ENCODE measurements at places on chromosomes 4 and X.

GRCh38 chrX:133550665-133551485 is 135.6 kb upstream of the GPC4 start:
- DNase-seq: no peak

GRCh38 chrX:17767734-17768133 is 30.4 kb downstream of the SCML1 start:
- DNase-seq: no peak

DNA sequence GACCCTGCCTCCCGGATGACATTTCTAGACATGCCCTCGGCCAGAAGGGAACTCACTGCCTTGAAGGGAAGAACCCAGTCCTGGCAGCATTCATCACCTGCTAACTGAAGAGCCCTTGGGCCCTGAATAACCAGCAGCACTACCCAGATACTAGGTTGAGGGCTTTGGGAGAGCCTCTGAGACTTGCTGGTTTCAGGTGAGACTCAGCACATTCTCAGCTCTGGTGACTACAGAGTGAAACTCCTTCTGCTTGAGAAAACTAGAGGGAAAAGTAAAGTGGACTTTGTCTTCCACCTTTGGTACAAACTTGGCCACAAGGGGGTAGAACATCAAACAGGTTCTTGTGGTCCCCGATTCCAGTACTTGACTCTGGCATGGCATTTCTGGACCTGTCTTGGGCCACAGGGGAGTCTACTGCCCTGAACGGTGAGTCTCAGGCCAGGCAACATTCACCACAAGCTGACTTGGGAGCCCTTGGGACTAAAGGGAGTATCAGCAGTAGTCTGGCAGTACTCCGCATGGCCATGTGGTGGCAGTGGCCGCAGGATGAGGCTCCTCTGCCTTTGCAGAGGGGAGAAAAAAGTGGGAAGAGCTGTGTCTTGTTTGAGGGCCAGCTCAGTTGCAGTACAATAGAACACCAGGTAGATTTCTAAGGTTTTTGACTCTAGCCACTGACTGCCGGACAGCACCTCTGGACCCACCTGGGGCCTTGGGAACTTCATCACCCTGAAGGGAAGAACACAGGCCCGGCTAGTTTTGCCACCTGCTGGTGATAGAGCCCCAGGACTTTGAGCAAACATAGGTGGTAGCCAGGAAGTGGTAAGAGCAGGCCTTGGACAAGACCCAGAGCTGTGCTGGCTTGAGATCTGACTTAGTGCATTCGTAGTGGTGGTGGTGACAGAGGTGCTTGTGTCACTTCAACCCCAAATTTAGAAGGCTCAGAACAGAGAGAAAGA is 414.8 kb downstream of the OPHN1 start:
- DNase-seq: no peak

GRCh38 chr4:53748328-53748772 is 157.1 kb upstream of the LNX1 start:
- no peak for DNase-seq

DNA sequence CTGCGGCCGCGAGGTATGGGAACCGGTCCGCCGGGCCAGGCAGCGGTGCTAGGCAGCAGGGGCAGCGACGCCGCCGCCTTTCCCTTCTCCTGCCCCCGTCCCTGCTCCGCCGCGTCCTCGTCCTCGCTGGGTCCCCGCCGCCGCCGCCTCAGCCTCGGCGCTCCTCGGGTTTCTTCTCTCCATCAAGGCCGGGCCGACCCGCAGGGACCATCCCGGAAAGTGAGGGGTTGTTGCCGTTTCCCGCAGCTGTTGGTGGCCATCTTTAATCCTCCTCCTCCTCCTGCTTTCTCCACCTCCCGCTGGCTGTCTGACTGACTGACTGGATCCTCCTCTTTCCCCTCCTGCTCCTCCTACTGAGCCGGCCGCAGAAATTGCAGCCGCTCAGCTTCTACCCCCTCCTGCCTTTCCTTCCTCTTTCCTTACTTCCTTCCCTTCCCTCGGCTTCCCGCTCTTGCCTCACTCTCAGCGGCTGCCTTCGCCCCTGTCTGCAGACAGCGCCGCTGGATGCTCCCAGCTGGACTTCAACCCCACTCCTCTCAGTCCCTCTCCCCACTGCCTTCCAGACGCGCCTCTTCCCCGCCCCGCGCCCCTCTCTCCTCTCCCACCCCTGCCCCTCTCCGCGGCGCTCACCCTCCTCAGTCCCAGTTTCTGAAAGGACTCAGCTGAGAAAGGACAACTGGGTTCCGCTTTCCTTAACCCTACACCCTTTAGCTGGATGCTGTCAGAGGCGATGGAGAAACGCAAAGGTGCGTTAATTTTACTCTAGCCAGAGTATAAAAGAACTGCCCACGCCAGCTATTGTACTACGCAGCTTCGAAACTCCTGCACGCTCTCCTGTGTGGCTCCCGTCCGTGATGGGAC is at the start of gene WDFY3:
WDFY3 (minus strand) TSS at position 309 of the 861 bp plus-strand sequence. CDS start 106,099 bp downstream, outside the sequence.
- DNase-seq: peak; percentile 58

GRCh38 chr4:5988086-5988845 is 30.0 kb downstream of the C4orf50 start:
- DNase-seq: peak; percentile 20

GRCh38 chr4:167084321-167084720 is 150.0 kb downstream of the SPOCK3 start:
- no peak for DNase-seq

- no peak for DNase-seq
Measured at GRCh38 chrX:34809096-34809495, 133.5 kb upstream of the FAM47B start.

GRCh38 chr4:129176864-129177263 is 80.9 kb downstream of the C4orf33 start:
- no peak for DNase-seq

GRCh38 chr4:92074839-92075238 is 228.9 kb upstream of the GRID2 start:
- no peak for DNase-seq

DNA sequence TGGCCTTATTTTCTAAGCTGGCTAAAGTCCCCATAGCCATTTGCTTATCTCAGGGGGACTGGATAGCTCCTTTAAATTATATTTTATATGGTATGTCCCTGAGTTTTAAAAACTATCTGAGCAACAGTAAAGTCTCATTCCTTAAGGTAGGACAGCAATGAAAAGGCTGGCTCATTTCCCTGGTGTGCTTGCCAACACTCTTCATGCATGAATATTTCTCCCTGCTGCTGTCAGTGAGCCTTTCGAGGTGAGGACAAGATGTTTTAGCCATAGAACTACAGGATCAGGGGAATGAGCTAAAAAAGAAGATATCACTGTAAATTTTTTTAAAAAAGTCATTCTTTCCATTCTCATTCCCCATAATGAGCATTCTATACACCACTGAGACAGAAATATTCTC is 427.3 kb upstream of the FAM241A start:
- DNase-seq: no peak

- no peak for DNase-seq
Measured at GRCh38 chr4:145186729-145187128, 6.3 kb upstream of the OTUD4 start.

GRCh38 chr4:96052827-96053226 is 212.9 kb downstream of the PDHA2 start:
- no peak for DNase-seq

DNA sequence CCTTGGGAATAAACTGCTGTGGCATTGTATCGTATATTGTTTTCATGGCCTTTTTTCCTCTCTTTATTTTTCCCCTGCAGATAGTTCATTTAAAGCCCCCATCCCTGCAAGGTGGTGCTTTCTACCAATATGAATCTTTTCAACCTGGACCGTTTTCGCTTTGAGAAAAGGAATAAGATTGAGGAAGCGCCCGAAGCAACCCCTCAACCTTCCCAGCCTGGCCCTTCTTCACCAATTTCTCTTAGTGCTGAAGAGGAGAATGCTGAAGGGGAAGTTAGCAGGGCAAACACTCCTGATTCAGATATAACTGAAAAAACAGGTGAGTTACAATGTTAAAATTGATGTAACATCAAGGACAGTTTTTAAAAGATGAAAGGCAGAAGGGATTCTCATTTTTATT is 601 bp downstream of the SMARCAD1 start:
- no peak for DNase-seq

DNA sequence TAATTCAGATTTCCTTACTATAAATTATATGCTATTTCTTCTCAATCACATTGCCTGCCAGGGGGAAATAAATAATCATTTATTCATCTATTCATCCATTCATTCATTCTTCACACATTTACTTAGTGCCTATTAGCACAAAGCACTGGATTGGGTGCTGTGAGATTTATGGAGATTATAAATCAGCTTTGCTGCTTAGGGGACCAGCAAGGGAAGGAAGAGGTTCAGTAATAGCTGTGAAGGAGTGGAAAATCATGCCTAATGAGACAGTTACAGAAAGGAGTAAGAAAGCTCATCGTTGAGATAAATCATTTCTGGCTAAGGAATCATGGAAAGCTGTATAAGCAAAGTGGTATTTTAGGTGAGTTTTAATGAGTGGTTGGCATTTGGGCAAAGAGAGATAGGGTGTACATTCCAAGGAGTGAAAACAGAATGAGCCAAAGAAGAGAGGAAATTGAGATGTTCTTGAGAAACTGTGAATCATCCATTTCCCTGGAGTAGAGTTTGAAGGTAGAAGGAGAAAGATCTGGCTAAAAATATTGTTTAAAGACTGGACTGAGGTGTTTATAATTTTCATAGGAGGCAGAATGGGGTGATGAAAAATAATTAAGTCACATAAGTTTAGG is 9.6 kb downstream of the ARSJ start:
- DNase-seq: no peak

GRCh38 chr4:184399512-184399908 is 74.8 kb downstream of the IRF2 start:
- no peak for DNase-seq

DNA sequence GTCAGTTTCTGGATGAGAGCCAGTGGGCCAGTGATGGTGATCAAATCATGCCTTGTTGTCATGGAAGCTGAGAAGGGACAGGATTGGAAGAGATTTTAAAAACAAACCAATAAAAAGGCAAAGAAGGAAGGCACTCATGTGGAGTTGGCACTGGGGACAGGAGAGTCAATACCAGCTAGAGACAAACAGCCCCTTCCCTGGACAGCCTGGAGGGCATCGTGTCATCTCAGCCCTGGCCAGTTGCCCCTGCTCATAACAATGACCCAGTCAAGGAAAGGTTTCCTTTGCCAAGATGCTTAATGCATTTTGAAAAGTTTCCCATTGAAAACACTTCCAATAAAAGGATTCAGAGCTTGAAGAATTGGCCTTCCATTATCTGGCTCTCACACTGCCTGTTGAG is 55.5 kb downstream of the SCML1 start:
- no peak for DNase-seq

GRCh38 chr4:126265888-126266287 is 951.1 kb downstream of the FAT4 start:
- DNase-seq: no peak

DNA sequence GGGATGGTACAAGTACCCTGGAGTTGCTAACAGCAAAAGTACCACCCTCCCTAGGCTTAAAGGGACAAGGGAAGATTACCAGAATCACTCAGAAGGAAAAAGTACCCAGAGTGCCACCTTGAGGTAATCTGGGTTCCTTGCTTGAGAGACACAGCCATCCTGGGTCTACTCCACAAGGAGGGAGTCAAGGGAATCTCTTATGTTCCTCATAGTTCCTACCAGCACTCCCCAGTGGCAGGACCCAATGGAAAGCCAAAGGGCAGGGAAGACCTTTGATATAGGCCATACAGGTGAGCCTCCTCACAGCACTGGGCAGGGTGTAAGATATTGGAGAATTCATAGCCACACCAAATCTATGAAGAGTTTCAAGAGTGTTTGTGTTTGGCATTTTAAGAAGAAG is 5.7 kb downstream of the IL2 start:
- DNase-seq: no peak

DNA sequence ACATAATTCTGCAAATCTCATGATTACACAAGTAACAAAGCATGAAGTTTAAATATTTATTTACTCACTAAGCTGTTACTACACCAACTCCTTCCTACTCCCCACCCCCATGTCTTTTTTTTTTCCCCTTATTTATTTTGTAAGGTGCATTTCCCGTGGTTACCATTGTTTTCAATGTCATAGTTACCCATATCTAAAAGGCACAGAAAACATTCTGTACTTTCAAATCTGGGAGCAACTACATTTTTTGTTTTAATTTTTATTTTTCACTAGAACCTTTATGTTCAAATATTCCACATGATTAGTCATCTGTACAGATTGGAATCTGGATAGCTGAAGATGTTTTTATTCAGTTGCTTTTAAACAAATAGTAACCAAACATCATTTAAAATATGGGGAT is 62.8 kb downstream of the PPP3CA start:
- DNase-seq: no peak

DNA sequence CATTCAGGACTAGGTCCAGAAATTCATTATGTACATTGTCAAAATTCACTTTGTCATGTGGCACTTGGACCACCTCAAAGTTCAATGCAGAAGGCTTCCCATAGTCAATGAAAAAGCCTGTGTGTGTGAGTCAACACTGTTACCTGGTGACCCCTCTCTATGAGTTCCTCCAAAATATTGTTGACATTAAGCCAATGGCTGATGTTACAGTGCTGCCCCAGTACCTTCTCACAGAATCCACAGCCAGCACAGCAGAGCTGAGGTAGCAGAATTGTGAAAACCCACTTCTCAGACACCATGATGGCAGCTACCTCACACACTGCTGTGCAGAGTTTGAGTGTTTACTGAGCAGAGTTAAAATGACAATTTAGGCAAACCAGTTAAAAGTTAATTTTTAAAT is 22.4 kb upstream of the UGT2B4 start:
- DNase-seq: no peak

DNA sequence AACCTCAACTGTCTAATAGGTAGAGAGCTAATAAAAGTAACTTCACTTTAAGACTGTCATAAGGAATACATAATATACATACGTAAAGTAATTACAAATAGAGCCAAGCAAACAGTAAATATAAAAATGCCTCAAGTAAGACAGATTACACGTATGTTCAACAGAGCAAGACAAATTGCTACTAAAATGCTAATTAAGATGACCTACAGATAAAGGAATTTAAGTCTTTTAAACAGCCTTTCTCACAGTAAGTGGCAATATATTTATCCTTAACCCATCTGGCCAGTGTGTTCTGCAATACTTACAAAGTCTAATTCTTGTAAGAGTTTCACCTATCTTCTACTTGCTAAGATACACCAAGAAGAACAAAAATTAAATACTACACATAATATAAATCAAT is 12.7 kb downstream of the G3BP2 start:
- no peak for DNase-seq

DNA sequence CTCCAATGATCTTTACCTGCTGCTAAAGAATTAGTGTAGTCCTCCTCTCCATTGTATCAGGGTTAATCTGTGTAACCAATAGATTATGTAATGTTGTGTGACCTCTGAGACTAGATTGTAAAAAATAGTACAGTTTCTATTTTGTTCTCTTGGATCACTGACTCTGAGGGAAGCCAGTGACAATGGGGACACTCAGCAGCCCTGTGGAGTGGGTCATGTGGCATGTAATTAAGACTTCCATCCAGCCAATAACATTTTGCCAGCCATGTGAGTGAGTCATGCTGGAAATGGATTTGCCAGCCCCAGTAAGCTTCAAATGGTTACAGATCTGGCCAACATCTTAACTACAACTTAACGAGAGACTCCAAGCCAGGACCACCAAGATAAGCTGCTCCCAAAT is 332.3 kb downstream of the PTTG2 start:
- DNase-seq: no peak

- no peak for DNase-seq
Measured at GRCh38 chr4:112952313-112952700, 97.1 kb upstream of the ANK2 start.
